ENCODE measurements at places on chromosomes 6 and 20. TPM values are rescaled to one million over a fixed set of nuclear protein-coding genes. Genes with fewer than 3 reads are reported as not detected.

VPS52 gene
- polyA plus RNA-seq: 45.3 TPM

PI16 gene
- polyA plus RNA-seq: 107 TPM

DNA sequence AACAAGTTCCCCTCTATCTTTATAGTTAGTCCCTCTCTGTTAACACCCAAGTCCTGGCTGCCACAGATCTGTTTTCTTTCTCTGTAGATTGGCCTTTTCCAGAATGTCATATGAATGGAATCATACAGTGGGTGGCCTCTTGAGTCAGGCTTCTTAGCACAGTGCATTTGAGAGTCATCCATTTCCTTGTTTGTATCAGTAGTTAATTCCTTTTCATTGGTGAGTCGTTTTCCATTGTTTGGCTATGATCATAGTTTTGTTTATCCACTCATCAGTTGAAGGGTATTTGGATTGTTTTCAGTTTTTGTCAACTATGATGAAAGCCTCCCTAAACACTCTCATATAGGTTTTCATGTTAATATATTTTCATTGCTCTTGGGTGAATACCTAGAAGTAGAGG, 248.3 kb downstream of the ARID1B start:
- DNase-seq: no peak

GRCh38 chr6:112153926-112154607, 66.7 kb downstream of the FAM229B start:
- DNase-seq: no peak

GRCh38 chr6:89035252-89036101, 45.1 kb upstream of the PNRC1 start:
- DNase-seq: peak; percentile 90

GRCh38 chr20:22429175-22430153, 154.9 kb downstream of the FOXA2 start:
- DNase-seq: no peak

DNA sequence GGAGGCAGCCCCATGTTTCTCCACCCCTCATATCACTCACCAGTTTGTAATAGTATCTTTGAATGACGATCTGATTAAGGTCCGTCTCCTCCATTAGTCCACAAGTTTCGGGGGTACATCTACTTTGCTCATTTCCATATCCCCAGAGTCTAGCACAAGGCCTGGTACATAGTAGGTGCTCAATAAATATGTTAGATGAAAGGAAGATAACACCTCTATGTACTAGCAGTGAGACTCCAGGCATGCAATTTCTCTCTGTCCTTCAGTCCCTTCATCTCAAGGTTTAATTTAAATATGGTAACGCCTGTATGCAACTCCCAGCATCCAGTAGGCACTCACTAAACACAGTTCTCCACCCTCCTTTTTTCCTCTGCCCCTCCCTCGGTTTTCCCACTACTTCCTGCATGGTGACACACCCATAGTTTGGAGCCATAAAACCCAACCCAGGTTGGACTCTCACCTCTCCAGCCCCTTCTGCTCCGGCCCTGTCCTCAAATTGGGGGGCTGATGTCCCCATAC, 461 bp upstream of the HNF4A start:
- DNase-seq: no peak

DNA sequence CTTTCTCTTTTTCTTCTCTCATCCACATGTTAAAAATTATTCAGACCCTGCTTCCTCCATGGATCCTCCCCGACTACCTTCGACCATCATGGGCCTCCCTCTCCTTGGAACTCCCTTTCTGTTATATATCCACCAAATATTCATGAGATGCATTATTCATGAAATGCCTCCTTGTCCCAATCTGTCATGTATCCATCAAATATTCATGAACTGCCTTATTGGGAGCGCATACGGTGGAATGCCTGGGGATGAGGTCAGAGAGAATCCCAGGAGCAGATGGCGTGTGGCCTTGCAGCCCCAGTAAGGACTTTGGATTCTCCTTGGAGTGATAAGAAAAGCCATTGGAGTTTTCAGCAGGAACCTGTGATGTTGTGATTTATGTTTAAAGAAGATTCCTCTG, 97.0 kb downstream of the NRN1 start:
- no peak for DNase-seq

DNA sequence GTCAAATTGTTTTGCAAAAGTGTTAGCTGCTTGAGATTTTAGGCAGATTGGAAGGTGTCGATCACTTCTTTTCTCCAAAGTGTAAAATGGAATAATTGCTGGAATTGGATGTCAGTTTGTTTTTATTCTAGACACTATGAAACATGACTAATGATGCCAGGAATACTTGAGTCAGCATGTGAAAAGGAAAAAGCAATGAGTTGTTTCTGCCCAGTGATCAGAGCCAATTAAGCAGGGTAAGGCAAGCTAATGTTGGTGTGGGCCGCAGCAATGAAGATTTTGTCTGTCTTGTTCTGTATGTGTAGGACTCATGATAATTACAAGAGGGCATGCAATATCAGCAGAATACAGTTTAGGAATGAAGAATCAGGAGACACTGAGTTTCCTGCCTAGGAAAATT, 110.3 kb downstream of the CARMIL1 start:
- DNase-seq: no peak

- DNase-seq: no peak
Observed at GRCh38 chr6:37628611-37629320, 68.9 kb downstream of the MDGA1 start.

DNA sequence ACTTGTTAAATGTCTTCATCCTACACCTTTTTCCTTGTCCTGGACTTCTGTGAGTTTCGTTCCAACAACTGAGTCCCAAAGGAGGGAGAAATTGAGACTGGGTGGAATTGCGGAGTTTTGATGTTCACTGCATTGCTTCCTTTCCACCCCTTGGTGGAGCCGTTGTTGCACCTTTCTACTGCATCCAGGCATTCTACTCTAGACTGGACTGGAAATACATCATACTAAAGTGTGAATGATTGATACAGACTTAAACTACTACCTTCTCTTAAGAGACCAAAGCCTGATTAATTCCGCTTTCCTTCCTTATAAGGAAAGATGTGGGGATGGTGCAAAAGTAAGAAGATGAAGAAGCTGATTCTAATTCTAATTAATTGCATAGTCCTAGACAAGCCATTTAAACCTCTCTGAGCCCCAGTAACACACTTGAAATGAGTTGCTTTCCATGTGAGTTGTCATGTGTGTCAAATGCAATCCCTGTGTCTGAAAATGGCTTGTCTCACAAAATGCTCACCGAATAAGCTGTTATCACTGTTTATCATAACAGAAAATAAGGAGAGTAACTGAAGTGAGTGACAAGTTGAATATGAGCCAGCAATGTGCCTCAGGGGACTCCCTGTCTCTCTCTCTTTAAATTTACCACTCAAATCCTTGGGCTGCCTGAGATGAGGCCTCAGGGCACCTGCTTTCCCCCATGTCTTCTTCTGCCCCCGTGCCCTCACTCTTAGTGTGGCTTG, 338.3 kb upstream of the CHD6 start:
- no peak for DNase-seq

GRCh38 chr6:22526736-22527135, 42.6 kb upstream of the HDGFL1 start:
- no peak for DNase-seq

DNA sequence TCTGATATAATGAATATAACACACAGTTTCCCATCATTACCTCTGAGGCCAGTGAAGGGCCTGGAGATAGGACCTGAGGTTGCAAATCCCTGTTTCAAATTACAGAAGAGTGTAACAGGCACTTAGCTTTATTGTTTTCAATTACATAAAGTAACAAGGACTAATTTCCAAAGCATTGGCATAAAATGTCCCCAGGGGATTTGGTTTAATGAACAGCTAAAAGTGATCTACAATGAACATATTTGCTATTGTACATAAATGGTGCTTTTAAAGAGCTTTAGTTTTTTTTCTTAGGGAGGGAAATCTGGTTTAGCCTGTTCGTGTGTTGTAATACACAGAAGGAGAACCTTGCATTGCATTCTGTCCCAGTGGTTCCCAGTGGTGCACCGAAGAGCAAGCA, 54.4 kb downstream of the HMGN3 start:
- peak; percentile 20 for DNase-seq

DNA sequence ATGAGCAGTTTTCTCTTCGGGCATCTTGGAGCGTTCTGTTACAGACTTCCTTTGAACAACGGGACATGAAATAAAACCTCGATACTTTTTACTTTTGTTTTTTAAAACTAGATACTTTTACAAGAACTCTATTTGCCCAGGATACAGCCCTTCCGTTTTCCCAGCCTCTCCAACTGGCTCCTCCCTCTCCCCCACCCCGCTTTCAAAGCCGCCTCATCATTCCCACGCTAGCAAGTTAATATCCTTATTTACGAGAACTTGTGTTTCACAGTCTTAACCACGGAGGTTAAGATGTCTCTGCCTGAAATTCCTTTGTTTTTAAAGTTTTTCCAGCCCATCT, 241 bp upstream of the CFAP206 start:
- no peak for DNase-seq

- DNase-seq: no peak
Observed at GRCh38 chr6:16802071-16802470, 40.8 kb upstream of the ATXN1 start.

Measured in urinary bladder (tissue), 4 donors.